ENCODE measurements at places on chromosomes 12 and 14.

DNA sequence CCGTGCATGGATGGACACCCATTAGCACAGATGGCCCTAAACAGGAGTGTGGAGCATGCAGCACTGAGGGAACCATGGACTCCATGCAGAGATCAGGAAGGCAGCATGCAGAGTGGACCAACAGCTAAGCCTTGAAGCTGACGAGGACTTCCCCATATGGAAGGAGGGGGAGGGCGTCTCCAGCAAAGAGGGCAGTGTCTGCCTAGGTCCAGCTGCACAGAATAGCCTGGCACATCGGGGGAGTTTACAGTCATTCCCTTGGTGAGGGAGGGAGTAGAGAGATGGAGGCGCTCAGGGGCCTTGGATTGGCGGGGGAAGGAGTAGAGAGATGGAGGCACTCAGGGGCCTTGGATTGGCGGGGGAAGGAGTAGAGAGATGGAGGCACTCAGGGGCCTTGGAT is 64.5 kb downstream of the ANKRD9 start:
- no peak for DNase-seq

DNA sequence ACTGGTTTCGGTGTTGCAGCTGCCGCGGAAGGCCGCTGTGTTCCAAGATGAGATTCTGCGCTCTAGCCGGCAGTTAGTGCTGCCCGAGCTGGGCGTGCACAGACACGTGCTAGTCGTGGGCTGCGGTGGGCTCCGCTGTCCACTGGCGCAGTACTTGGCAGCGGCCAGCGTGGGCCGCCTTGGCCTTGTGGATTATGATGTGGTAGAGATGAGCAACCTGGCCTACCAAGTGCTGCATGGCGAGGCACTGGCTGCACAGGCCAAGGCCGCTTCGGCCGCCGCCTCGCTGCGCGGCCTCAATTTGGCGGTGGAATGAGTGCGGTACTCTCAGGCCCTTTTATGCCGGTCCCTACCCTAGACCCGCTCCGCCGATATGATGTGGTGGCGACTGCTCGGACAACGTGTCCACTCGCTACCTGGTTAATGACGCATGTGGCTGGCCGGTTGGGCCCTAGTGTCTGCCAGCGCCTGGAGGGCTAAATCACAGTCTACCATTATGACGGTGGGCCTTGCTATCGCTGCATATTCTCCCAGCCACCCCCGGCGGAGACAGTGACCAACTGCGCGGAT is 102.2 kb downstream of the SNAPC1 start:
- DNase-seq, result no peak

GRCh38 chr12:64894827-64895475 is 70.5 kb downstream of the TBC1D30 start:
- DNase-seq, result no peak

GRCh38 chr14:96139879-96140278 is 64.8 kb upstream of the BDKRB2 start:
- DNase-seq, result no peak

- no peak for DNase-seq
These were observed 34.9 kb downstream of the KRT80 start for GRCh38 chr12:52156757-52157565.
